DMS79 (cell line): ENCODE measurements at places on chromosomes 7 and 10.
A peak's percentile ranks its signal among the peaks of the same experiment; 100 is the strongest.

- no peak for DNase-seq
Observed at GRCh38 chr10:68155615-68156210, 46.4 kb downstream of the MYPN start.

DNA sequence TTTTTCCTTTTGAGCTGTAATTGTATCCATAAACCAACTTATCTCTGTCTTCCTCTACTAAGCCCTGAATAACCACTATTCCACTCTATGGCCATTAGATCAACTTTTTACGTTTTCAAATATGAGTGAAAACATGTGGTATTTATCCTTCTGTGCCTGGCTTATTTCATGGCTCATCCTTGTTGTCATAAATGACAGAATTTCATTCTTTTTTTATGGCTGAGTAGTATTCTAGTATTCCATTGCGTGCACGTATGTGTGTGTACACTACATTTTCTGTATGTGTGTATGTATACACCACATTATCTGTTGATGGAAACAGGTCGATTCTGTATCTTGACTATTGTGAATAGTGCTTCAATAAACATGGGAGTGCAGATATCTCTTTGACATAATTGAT lies 11.1 kb downstream of the CDK1 start:
- no peak for DNase-seq

GRCh38 chr10:100631192-100631591 lies 95.4 kb downstream of the HIF1AN start:
- no peak for DNase-seq

DNA sequence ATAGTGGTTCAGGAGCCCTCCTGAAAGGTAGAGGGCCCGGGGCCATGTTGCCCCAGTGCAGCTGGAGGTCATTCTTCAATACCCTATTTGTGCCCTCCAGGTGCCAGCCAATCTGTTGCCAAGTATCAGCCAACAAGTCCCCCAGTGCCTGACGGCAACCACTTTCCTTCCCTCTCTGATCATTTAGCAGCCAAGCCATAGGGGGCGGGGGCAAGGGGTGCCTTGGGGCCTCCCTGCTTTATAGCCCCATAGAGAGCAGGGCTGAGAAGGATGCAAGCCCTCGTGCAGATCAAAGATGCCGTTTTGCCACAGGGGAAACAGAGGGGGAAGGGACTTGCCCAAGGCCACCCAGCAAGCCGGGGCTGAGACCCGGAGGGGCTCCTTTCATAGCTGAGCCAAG lies 149.0 kb upstream of the CHST15 start:
- no peak for DNase-seq

DNA sequence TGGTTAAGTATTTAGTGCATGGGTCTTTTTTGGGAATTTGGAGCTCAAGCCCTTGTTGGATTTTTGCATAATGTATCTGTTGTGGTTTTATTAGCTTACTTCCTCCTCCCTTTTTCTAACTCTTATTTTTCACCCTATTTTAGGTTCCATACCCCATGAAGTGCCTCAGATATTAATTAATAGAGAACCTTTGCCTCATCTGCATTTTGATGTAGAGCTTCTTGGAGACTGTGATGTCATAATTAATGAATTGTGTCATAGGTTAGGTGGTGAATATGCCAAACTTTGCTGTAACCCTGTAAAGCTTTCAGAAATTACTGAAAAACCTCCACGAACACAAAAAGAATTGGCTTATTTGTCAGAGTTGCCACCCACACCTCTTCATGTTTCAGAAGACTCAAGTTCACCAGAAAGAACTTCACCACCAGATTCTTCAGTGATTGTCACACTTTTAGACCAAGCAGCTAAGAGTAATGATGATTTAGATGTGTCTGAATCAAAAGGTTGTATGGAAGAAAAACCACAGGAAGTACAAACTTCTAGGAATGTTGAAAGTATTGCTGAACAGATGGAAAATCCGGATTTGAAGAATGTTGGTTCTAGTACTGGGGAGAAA lies 28.0 kb downstream of the SIRT1 start:
- DNase-seq = no peak

- DNase-seq = no peak
Observed at GRCh38 chr7:76272142-76272541, 30.3 kb upstream of the HSPB1 start.

DNA sequence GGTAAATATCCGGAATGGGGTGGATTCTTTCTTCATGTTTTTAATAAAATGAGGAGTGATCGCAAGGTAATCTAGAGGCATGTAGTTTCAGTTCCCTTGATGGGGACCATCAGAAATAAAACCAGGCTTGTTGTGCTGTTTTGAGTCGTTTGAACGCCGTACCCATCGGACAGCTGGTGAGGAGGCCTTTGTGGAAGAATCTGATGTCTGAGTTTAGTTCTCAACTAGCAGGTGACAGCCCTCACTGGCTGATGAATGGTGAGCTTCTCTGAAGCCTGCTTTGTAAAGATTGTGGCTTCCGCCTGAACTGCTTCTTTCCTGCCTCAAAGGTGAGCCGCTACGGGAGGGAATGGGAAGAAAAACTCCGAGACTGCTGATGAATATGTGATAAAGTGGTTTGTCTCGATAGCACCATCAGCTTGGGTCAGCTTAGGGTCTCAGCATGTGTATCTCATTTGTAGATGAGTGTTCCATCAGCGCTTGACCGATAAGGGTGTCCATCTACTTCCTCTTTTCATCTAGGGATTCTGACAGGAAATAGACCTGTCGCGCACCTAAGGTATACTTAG lies 977 bp downstream of the TMEM248 start:
- no peak for DNase-seq

GRCh38 chr10:124748953-124749645 lies 4.9 kb upstream of the FAM53B start:
- no peak for DNase-seq

- DNase-seq = no peak
Observed at GRCh38 chr7:75869776-75870379, 9.0 kb upstream of the RHBDD2 start.

- DNase-seq = peak; percentile 57
Observed at GRCh38 chr7:98826387-98826786, 43.4 kb downstream of the TMEM130 start.

DNA sequence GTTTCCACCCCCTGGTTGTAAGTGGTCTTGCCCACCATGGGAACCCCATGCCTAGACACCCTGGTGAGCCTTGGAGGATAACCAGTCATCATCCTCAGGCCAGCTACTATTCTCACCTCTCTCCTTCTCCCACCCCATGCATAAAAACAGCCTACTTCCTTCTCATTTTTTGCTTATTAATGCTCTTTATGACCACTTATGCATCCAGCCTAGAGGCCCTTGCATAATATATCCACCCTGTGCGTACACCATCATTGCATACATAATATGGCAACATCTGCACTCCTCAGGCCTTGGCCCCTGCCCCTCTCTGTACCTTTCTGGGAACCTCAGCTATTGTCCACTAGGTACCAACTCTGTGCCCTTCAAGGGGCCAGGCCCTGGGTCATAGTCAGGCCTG lies 91.0 kb downstream of the CDH23 start:
- DNase-seq = no peak

DNA sequence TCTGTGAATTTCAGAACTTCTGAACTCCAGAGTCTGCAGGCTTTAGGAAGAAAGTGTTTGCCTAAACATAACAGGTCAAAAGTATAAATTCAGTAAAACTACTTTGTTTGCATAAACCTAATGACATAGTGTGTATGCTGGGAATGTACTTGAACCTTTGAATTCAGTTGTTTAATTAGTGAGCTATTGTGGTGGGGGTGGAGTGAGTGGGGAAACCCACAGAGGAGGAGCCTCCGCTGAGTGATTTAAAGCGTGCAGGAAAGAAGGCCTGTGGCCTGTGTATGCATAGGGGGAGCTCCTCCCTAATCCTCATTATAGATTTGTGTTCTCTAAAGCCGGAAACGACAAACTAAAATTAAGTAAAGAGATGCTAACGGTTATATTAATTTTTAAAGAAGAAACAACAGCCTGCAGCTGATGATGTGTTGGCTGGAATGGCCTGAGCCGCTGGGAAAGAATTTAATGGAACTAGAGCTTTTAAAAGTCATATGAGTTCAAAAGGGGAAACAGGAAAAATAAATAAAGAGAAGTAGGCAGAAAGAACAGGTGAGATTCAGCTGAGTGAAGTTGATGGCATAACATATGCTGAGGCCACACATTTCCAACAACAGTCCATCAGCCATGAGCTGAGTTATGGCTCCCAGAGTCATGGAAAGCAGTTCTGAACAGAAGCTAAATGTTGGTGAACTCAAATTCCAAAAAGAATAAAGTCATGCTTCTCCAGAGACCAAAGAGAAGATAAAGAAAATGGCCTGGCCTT lies 595.0 kb downstream of the GRM8 start:
- DNase-seq = no peak

GRCh38 chr10:38038932-38039245 lies 28.4 kb downstream of the ZNF33A start:
- no peak for DNase-seq

DNA sequence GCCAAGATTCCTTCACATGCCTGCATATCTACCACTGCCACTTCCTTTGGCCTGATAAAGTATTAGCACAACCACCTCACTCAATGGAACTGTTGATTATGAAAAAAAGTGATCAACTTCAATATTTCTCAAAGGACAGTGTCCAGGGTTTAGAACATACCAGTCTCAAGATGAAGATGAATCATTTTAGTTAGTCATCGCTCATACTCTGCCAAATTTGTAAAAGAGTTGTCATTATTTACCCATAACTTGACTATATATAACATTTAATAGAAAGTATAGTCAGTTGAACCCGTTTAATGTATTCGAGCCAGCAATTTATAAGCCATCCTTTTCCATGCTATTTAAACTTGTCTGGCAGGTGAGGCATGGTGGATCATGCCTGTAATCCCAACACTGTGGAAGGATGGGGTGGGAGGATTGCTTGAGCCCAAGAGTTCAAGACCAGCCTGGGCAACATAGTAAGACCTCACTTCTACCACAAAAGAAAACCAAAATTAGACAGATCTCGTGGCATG lies 33.2 kb downstream of the SPAM1 start:
- DNase-seq = no peak

DNA sequence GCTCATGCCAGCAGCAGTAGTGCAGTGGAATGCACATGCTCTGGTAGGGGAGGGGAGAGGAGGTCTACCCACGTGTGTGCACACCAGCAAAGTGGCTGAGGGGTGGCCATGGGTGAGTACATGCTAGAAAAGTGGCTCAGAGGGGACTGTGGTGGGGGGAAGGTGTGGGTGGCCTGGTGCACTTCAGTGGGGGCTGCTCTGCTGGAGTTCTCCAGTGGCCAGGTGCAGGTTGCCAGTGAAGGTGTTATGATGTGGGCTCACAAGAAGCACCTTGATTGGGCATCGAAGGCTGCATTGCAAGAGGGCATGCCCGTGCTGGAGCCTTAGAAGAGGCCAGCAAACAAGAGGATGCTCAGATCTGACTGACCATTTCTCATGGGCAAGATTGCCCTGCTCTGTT lies 613.6 kb upstream of the PHF14 start:
- no peak for DNase-seq

DNA sequence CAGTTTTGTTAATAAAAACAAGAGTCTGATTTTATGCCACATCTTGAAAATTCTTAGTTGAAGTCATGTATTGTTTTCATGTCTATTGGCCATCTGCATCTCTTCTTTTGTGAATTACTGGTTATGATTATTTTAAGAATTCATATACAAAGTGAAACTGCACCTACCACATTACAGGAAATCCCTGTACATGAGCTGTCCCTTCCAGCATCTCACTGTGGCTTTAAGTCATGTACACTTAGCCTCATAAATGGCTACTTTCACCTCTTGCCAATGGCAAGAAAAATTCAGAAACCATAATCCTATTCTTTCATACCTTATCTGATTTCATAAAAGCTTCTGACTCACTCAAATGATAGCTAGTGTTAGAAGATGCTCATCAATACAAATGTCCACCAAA lies 48.6 kb downstream of the CRTAC1 start:
- DNase-seq = no peak

DNA sequence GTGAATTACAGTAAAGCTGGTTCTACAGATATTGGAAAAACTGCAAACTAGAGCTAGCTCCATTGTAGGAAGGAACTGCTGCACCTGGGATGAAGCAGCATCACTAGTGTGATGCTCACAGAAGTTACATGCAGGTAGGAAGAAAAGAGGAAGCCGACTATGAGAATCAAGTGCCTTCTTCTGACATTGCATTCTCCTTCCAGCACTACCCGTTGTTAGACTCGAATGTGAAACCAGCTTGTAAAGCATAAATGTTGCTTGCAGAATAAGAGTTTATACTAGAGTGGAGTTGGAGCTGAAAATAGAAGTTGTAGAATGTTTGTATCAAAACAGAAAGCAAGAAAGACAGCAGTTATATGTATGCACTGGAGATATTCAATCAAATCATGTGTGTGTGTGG lies 49.9 kb downstream of the TRIM24 start:
- no peak for DNase-seq

DNA sequence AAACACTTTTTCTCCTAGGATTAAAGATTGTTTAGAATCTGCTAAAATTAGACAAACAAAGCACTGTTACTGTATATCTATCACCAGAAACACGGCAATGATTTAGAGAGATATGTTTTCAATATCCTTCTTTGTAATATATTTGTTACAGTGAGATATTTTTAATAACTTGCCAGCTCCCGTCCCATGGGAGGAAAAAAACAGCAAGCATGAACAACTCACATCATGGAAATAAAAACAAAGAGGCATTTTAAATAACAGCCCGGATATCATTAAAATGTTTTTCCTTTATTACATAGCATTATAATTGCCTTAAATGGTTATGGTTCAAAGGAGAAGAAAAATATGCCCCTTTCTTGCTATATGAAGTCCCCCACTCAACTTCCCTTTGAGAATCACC lies 272.1 kb downstream of the BMPER start:
- no peak for DNase-seq

- DNase-seq = no peak
Observed at GRCh38 chr7:82053453-82054032, 283.7 kb upstream of the HGF start.

DNA sequence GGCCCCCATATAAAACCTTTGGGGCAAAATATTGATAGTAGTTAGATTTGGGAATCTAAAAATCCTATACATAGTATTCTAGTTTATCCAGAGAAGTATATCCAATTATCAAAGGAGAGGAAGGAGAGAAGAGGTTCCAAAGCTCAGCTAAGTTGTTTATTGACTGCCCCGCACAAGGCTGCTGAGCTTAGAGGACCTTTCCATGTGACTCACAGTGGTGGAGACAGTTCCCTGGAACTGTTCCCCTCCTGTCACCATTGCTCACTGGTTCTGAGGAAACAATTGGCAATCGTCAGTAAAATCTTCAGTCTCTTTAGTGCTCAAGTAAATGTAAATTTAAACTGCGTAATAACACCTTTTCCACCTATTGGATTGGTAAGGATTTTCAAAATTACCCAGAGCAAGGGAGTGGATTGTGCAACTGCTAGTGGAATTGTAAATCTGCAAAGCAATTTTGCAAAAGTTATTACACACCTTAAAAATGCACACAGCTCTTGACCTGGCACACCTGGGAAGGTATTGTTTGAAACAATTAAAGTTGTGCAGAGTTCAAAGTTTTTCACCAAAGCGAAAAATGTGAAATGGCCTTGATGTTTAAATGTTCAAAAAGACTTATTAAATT lies 63.1 kb downstream of the EEPD1 start:
- no peak for DNase-seq

DNA sequence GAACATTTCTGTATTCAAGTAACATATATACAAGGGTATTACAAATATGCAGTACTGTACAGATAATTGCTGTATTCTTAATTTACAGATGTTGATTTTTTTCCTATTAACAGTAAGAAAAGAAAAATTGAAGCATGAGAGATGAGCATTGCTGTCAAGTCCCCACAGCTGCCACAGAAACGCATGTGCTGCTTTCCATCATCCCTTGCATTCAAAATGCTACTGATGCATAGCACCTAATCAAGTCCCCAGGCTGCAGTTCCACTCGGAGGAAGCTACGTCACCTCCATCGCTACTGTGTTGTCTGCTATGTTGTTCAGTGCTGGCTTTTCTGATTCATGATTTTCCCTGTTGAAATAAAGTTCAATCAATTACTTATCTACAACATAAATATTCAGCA lies 78.2 kb downstream of the EPC1 start:
- no peak for DNase-seq
